ENCODE measurements at places on chromosomes 5 and 9.

GRCh38 chr9:84613431-84613830 is 56.1 kb upstream of the NTRK2 start:
- DNase-seq: no peak

- no peak for DNase-seq
These were observed 1183.0 kb downstream of the MAT2B start for GRCh38 chr5:164688437-164688836.

DNA sequence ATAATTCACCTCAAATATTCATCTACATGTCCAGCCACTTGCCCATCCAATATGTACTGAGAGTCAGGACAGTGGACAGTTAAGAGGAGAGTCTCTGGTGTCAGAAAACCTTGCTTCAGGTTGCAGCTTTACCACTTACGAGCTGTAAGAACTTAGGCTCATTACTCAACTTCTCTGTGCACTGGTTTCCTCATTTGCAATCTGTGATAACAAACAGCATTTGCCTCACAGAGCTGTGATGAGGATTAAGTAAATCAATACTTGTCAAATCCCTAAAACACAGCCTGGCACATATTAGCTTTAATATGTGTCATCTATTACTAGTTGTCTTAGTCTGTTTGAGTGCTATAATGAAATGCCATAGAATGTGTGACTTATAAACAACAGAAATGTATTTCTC is 8.6 kb downstream of the GOLGA1 start:
- DNase-seq: no peak

DNA sequence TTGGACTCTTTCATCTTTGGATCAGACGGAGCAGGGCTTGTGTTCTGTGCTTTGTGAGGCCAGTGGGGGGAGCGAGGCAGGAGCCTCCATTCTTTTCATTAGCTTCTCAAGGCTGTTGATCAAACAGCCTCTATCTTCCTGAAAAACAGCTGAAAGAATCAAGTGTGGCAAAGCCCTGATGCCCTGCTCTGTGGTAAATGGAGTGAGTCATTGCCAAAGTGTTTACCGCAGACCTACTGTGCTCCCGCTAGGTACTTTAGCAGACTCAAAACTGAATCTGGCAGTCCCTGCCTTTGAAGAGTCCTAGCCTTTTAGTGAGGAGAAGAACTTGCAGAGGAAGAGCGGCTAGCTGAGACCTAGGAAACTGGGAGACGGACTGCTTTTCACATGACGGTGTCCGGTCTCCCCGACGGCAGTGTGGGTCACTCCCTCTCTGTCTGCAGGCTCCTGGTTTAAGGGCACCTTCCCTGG is 3.3 kb downstream of the ANKRD33B start:
- DNase-seq: no peak

- no peak for DNase-seq
These were observed 271.9 kb upstream of the ADAMTS16 start for GRCh38 chr5:4868140-4868735.

- no peak for DNase-seq
These were observed 91.7 kb downstream of the GNA14 start for GRCh38 chr9:77556396-77556795.

GRCh38 chr9:77589046-77589795 is 58.9 kb downstream of the GNA14 start:
- no peak for DNase-seq

DNA sequence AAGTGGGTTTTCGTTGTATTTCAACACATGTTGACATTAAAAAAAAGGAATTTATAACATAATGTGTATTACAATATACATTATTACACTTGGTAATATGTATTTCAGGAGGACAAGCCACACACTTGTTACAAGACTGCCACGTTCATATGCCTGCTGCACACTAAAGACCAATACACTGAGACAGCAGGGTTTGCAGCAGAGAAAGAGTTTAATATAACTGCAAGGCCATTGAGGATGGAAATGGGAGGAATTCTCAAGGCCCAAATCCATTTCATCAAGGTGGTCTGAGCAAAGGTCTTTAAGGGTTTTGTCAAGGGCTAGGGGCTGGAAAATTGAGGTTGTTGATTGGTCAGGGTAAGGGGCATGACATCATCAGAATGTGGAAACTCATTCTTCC is 1017.8 kb upstream of the CDH10 start:
- no peak for DNase-seq

DNA sequence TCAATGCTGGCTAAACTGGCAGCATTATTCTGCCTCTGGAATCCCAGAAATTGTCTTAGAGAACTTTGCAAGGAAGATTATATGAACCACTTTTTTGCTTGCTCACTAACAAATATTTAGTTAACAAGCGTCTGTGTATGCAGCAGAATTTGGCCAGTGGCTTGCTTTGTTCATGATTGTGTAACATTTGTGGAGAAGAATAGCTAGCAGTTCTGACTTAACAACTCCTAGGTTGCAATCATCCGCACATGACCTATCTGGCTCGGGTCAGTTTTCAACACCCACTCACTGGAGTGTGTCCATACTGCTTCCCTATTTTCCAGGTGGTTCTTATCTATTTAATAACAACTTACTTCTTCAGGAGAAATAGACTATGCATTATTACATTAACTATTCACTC is 98.5 kb downstream of the SNX18 start:
- DNase-seq: peak; percentile 8

DNA sequence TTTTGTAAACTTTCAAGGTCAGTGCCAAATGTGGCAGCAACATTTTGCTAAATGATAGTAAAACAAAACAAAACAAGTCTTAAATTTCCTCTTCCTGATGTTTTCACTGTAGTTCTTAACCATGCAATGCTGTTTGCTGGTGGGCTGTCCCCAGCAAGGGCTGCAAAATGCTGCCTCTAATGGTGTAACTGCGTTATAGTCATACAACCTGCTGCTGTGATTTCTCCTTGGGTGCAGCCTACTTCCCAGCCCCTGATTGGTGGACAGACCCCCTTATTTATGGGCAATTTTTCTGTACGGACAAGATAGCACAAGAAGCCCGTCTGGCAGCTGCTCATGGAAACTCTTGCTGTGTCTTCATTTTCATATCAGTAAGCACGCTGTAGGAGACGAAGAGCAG is 26.6 kb upstream of the PIP5K1B start:
- no peak for DNase-seq

- DNase-seq: no peak
These were observed 2.6 kb upstream of the CCDC187 start for GRCh38 chr9:136306211-136307208.

GRCh38 chr9:114169029-114169951 is 14.0 kb downstream of the COL27A1 start:
- no peak for DNase-seq

DNA sequence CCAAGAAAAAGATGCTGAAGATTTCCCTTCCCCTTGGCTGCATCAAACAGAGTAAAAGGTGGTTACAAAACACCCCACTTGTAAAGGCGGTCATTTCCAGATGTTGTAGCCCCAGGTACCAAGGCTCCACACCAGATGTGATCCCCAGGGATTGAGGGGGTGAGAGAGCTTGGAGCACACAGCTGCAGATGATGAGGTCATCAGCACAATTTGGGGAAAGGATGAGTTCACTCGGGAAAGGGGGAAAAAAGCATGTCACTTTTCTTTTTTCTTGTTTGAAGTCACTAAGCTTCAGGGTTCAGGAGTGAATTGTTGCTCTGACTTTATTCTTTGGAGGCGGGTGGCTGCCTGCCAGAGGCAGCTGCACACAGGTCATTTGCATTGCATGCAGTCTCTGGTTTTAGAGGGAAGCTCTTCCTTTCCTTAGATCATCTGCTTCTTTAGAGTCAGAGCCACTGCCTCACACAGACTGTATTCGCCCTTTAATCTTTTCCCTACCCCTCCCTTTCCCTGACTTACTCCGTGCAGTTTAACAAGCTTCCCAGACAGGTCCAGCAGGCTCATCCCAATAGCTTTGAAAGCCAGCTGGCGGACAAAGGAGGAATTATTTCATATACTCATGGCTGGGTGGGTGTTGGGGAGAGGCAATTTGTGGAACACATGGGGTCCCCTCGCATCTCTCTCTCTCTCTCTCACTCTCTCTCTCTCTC is 409.3 kb upstream of the SLC24A2 start:
- DNase-seq: no peak

GRCh38 chr5:176175101-176175852 is 62.9 kb upstream of the SIMC1 start:
- DNase-seq: no peak

DNA sequence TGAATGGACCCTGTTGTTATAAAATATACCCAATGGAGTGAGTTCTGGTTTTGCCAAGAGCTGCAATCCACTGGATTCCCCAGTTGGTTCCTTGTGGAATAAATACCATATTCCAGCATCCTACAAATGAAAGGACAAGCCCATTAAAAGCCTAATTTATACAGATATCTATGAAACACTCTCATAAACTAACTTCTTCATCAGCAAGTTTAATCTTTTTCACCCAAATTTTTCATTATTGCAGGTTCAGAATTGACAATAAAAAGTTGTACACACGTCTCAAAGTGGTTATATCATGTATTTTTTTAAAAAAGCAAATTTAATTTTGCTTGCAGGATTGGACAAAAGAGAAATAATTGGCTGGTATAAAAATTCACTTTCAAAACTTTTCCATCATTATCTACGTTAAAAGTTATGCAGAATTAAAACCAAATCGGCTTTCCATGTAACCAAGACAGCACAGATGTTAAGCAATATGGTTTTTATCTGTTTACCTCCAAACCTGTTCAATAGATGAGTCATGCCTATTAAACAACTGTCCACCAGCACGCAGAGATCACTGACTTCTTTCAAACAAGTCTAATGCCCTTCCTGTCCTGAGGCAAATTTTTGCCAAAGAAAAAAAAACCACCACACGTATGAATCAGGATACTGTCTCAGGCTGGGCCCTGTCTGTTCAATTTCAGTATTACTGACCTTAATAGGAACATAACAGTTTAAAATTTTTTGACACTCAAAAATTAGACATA is 42.5 kb downstream of the CEMIP2 start:
- DNase-seq: no peak
